ENCODE measurements at places on chromosomes 7 and 10.
A peak's percentile ranks its signal among the peaks of the same experiment; 100 is the strongest.

DNA sequence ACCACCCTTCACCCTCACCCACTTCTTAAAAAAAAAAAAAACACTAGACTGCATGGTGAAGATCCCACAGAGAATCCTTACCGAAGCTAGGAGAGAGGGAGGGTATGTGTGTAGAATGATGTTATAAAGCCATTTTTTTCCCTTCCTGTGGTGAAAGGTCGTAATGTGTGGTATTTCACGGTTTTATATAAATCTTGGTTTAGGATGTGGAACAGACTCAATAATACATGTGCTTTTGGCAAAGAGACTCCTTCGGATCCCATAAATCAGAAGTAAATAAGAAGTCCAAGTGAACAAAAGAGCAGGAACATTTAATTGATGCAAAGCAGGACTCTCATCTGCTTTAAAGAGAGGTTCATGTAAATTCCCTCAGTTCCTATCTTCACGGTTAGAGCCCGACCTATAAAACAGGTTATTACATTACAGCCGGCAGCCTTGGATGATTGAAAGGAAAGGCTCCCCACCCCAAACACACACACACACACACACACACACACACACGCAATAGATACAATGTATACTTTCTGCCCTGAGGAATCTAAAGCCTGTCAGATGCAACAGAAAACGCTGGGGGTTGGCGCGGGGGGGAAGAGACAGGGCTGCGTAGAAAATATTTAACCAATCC is 8.8 kb downstream of the DLX5 start:
- peak; percentile 90 for DNase-seq

DNA sequence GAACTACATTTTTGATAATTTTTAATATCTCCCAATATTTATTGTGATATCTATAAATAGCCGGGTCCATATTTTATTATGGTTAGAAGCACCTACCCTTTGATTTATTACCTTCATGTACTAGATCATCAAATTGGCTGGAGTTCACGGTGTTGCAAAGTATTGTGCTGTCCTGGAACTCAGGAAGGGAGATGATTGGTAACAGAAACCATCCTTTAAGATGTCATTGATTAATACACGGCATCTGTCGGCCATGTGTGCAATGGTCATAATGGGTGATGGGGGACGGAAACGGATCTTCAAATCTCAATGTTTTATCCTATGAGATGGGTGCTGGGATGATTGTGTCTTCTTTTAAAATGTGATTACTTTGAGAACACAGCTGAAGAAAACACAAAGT is 157.0 kb downstream of the NEBL start:
- DNase-seq = no peak

- no peak for DNase-seq
Observed at GRCh38 chr10:20769481-20769880, 127.6 kb downstream of the NEBL start.

GRCh38 chr10:49300140-49300974 is 1.4 kb downstream of the C10orf71 start:
- DNase-seq = peak; percentile 46

GRCh38 chr10:27741173-27742091 is 4.2 kb downstream of the MKX start:
- DNase-seq = no peak

GRCh38 chr10:127418536-127419168 is 130.5 kb upstream of the NPS start:
- no peak for DNase-seq

DNA sequence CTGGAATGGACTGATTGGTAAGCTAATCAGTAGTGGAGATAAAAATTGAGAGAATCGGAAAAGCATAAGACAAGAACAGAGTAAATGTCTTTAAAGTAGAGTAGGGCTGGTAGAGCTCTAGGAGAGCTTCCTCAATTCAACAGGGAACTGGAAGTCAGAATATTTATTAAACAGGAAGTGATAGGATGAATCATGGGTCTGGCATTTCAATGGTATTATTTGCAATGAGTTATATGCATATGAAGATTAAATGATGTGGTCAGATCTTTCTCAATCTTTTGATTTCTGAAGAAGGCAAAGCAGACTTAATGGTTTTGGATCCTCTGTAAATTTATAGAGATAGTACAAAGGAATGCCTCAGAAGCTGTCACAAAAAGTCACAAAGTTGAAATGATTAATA is 349.0 kb downstream of the HPSE2 start:
- DNase-seq = no peak

DNA sequence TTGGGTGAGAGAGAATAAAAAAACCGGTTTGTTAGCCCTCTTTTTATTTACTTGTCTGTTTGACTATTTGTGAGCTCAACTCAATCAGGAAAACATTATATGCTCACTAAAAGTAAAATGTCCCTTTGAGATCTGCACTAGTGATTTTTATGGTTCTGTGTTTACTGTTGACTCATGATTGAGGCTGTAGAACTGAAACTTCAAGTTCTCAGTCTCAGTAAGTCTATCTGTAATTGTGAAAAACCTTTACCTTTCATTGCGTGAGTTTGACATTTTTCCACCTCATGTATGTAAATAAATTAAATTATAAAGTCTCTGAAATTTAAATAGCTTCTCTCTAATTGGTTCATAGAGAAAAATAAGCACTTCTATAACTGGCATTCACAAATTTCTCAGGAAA is 17.0 kb upstream of the CASD1 start:
- DNase-seq = no peak

GRCh38 chr7:151206914-151207313 is 3.4 kb downstream of the H2BK1 start:
- no peak for DNase-seq

DNA sequence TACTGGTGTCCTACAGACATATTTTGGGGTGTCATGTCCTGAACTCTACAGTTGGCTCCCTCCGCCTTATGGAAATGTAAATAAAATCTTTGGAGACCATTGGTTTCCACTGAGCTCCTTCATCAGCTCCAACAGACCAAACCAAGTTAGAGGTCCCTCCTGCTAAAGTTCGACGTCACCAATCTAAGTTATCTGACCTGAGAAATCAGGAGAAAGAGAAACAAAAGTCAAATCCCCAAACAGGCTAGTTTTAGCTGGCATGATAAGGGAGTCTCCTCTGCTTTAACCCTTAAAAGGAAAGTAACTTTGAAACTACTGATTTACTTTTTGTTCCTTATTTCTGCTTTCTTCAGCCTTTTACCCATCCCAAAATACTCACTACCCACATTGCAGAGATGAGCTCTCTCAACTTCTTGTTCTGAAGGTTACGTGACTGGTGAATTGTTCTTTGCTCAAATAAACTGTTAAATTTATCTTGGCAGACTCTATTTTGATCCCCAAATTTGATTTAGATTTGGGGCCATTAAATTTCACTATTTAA is 39.9 kb downstream of the AVL9 start:
- no peak for DNase-seq

DNA sequence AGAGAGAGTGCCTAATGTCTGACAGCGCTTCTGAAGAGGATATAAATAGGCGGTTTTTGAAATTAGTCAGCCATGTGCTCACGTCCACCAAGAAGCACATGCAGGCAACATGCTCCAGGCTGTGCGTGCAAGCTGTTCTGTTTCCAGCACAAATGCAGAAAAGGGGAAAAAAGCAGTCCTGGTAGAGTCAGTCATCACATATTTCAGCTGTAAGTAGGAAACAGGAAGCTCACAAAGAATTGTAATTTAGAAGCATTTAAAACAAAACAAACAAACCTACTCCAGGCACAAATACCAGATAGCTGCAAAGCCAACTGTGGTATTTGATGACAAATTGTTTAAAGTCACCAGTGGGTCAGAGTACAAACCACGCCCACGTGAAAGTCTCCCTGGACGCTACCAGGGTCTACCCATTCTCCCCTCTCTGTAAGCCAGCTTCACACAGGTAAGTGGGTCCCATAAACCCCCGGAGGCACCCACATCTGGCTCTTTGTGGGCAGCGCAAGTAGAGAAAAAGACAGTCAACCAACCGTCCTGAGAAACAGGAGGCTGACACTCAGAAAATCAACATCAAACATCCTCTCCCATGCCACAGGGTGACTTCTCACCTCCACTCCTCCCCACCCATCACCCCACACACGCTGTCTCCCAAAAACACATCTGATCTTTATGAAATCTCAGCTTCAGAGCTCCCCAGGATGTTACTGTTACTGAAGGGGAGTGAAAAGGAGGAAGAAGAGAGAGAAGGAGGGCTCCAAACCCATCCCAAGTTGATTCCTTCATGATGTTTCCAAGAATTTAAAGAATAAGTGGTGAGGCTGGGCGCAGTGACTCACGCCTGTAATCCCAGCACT is 186.4 kb downstream of the FAM107B start:
- DNase-seq = no peak

DNA sequence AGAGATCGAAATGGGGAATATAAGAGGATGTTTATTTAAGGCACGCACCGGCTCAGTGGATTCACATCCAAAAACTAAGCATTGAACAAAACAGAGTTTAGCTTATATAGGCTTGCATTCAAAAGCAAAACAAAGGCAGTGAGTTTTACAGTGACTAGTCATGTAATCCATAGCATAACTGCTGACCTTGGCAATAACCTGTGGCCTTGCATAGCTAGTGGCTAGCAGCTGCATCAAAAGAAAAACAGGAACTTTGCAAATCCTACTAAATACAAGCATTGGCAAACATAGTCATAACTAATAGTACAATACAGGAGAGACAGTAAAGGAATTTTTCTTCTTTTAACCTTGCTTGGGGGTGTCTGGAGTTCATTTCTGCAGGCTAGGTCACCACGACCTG is 9.7 kb upstream of the ZNF485 start:
- no peak for DNase-seq

- no peak for DNase-seq
Observed at GRCh38 chr7:148809856-148810255, 74.2 kb downstream of the EZH2 start.

GRCh38 chr7:5382281-5382892 is 41.2 kb downstream of the TNRC18 start:
- peak; percentile 20 for DNase-seq

DNA sequence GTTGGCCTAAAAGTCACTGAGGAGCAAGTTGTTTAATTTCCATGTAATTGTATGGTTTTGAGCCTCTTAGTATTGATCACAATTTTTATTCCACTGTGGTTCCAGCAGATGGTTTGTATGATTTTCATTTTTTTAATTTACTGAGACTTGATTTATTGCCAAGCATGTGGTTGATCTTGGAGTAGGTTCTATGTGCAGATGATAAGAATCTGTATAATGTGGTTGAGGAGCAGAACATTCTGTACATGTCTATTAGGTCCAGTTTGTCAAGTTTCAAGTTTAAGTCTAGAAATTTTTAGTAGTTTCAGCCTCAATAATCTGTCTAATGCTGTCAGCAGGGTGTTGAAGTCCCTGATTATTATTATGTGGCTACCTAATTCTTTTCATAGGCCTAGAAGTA is 22.7 kb upstream of the ZWINT start:
- DNase-seq = no peak

GRCh38 chr7:132243463-132243862 is 332.8 kb downstream of the PLXNA4 start:
- no peak for DNase-seq

GRCh38 chr10:121975295-121976086 is 474 bp upstream of the NSMCE4A start:
- no peak for DNase-seq

DNA sequence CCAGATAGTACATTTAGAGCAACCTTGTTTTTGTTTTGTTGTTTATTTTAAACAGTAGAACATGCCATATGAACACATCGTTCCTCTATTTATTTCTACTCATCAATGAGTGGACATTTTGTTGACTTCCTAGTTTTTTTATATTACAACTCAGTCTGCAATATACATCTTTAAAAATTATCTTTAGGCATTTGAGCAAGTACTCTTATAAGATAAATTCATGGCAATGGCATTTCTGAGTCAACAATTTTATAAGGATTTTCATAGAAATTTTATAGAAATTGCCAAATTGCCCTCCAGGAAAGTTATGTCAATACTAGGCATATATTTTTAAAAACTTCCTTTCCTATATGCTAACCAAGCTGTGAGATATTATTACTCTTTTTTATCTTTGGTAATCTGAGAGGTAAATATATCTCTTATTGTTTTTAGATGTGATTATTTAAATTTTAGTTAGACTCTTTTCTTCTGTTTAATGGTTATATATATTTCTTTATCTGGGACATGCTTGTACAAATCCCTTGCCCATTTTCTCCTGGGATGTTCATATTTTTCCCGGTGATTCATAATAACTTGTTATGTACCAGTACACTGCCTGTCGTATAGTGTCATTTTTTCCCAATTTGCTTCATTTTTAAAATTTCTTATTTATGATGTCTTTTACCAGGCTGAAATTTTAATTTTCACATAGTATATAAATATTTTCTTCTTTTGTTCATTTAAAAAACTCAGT is 50.5 kb downstream of the FZD1 start:
- no peak for DNase-seq

GRCh38 chr7:124420367-124420766 is 345.2 kb downstream of the GPR37 start:
- no peak for DNase-seq

DNA sequence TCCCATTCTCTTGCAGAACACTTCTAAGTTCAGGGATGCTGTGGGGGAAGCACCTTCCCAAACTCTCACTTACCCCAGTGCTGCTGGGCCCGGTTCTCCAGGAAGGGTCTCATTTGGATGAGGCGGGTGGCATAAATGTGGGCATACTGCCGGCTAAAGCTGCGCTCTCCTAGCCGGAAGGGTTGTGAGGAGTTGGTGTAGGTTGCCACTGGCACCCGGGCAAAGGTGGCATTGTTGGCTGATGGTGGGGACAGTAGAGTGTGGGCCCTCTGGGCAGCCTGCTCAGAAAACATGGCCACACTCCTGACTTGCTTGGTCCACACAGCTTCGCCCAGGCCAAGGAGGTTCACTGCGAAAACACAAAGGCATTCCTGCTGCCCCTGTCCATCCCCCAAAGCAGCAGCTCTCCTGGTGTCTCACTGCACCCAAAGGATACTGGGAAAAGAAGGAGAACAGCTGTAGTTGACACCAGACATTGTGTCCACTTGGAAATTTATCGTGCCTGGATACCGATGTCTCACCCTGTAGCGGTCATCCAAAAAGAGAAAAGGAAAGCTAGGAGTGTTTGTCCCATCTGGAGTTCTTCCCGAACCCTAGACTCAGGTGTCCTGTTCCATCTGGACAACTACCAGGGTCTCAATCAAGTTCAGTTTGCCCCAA is 1.5 kb downstream of the POLD2 start:
- DNase-seq = no peak

- DNase-seq = no peak
Observed at GRCh38 chr10:26475386-26475785, 37.2 kb downstream of the APBB1IP start.

GRCh38 chr10:84188815-84189214 is 5.5 kb upstream of the CDHR1 start:
- no peak for DNase-seq

- DNase-seq = no peak
Observed at GRCh38 chr7:42208572-42208971, 28.4 kb downstream of the GLI3 start.

- DNase-seq = no peak
Observed at GRCh38 chr10:33039181-33039580, 81.2 kb upstream of the ITGB1 start.

DNA sequence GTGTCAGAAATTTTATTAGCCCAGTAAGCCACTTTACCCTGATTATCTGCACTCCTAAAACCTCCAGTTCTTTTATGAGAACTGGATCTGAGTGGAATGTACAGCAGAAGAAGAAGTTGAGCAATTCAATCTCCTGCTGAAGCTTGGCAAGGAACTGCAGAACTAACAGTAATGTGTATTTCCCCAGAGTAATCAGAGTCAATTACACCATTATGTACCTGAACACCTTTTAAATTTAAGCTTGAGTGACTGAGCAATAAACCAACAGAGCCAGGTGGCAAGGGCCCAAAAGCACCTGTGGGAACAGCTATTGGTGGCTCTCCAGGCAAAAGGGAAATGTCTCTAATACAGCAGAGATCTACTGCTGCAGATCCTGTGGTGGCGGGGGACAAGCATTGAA is 40.1 kb upstream of the AKR1C2 start:
- no peak for DNase-seq

All from NCI-H526 (cell line).